ENCODE measurements at places on chromosomes 11 and 22. TPM values are rescaled to one million over a fixed set of nuclear protein-coding genes. Genes with fewer than 3 reads are reported as not detected.

The SCGB2A2 gene
- polyA plus RNA-seq = not detected

The TOMT gene
- not detected for polyA plus RNA-seq

The RAG2 gene
- polyA plus RNA-seq = not detected

The APOL4 gene
- polyA plus RNA-seq = 38.9 TPM

The ELFN2 gene
- polyA plus RNA-seq = 0.03 TPM

The PAMR1 gene
- polyA plus RNA-seq = 14.6 TPM

The GAL gene
- polyA plus RNA-seq = 1.7 TPM

The FGF3 gene
- not detected for polyA plus RNA-seq

The KRTAP5-9 gene
- not detected for polyA plus RNA-seq

The MMP7 gene
- 28.8 TPM for polyA plus RNA-seq

The GUCY1A2 gene
- 1.3 TPM for polyA plus RNA-seq

The PATE4 gene
- polyA plus RNA-seq = not detected

The PDGFD gene
- polyA plus RNA-seq = 9.1 TPM

The IGLL1 gene
- not detected for polyA plus RNA-seq

The PRR33 gene
- polyA plus RNA-seq = 0.11 TPM

The MRTFA gene
- polyA plus RNA-seq = 15.3 TPM

The APOBEC3B gene
- 1.4 TPM for polyA plus RNA-seq

The C22orf31 gene
- not detected for polyA plus RNA-seq

The ZNRF3 gene
- polyA plus RNA-seq = 2.5 TPM

The HOATZ gene
- polyA plus RNA-seq = not detected

The OR10D3 gene
- not detected for polyA plus RNA-seq

The RBFOX2 gene
- 53.4 TPM for polyA plus RNA-seq

The DDX17 gene
- polyA plus RNA-seq = 140 TPM

The SLCO2B1 gene
- 15.2 TPM for polyA plus RNA-seq

The FOLR3 gene
- polyA plus RNA-seq = 0.16 TPM

The BDNF gene
- 0.33 TPM for polyA plus RNA-seq

The MB gene
- polyA plus RNA-seq = 1.3 TPM

Measured in adipose tissue (tissue), 3 donors.